Stimulated activated CD8-positive, alpha-beta memory T cell treated with anti-CD3 and anti-CD28 coated beads, Interleukin-2, amount 100 ng/mL, for 48 hours (primary cell): ENCODE measurements at places on chromosomes 11 and 22.

- DNase-seq = no peak
Observed at GRCh38 chr11:82523141-82523540, 210.5 kb downstream of the FAM181B start.

DNA sequence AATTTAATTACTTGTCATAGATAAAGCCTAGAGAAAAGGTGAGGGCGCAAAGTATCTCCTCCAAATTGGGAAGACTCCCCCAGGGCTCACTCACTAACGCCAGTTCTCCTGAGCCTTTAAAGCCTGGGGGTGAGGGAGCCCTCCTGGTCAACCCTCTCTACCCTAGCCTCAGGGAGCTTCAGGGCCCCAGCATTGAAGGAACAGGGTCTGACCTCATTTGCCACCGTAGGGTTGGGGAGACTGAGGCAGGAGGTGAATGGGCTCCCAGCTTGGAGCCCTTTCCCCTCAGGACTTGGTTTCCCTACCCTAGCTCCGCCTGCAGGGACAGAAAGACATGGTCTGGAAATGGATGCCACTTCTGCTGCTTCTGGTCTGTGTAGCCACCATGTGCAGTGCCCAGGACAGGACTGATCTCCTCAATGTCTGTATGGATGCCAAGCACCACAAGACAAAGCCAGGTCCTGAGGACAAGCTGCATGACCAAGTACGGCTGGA lies 1.7 kb downstream of the FOLR2 start:
- DNase-seq = no peak

DNA sequence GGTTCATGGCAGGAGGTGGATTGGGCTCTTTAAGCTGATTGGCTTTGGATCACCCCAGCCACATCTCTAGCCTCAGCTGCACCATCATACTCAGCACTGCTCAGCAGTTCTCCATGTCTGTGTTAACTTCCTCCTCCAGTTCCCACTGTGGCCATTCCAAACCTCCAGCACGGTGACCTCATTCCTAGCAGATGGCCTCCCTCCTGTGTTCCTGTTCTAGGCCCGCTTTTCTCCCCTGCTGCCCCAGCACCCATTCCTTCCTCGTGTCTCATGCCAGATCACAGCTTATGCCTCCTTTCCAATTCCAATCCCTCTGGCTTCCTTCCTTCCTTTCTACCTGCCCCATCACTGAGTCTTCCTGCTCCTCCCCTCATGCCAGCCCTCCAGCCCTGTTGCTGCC lies 96.1 kb downstream of the MICAL2 start:
- DNase-seq = no peak

- no peak for DNase-seq
Observed at GRCh38 chr11:97938789-97939188, 1082.0 kb upstream of the CNTN5 start.

DNA sequence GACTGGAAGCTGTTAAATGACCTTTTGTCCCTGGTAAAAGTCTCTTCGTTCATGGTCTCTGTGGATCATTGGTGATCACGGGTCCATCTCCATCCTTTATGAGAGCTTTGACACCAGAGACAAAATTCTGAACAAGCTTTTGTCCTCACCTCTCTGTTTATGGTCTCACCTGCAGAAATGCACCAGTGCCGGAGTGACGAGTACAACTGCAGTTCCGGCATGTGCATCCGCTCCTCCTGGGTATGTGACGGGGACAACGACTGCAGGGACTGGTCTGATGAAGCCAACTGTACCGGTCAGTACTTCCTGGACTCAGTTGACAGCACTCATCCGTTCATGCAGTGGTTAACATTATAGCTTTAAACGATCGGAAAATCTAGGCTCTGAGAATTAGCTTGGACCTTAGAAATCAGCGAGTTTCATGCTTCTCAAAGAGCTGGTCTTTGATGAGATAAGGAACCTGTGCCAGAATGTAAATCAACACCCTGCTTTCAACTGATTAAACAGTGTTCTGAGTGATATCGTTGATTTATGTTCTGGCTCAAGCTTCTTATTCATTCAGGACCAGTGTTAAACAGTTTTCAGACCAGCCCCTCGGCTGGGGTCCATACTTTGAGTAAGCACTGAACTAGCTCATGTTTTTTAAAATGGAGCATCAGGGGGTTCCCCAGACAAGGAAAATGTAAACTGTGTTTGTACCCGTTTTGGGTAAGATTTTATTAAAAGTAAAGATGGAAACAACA lies 124.5 kb upstream of the SORL1-AS1 start:
- DNase-seq = no peak

DNA sequence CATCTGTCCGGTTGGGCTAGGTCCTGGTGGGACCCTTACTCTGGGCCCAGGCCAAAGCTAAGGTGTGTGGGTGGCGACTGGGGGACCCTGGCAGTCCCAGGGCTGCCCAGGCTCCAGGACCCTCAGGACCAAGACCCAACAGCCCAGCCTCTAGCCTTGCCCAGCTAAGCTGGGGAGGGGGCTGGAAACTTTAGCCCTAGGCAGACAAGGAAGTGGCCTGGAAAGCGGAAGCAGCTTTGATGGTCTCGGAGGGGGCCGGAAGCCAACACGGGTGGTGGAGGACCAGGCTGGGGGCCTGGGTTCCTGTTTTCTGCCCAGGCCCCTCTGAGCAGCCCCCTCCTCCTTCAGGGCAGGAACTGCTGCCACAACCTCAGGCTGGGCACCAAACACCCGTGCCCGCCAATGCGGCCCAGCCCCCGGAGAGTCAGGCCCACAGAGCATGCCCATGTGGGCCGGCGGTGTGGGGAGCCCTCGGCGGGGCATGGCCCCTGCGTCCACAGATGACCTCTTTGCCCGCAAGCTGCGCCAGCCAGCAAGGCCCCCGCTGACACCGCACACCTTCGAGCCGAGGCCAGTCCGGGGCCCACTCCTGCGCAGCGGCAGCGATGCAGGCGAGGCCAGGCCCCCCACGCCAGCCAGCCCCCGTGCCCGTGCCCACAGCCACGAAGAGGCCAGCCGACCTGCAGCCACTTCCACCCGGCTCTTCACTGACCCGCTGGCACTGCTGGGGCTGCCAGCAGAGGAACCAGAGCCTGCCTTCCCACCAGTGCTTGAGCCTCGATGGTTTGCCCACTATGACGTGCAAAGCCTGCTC lies 2.8 kb downstream of the SIPA1 start:
- no peak for DNase-seq

DNA sequence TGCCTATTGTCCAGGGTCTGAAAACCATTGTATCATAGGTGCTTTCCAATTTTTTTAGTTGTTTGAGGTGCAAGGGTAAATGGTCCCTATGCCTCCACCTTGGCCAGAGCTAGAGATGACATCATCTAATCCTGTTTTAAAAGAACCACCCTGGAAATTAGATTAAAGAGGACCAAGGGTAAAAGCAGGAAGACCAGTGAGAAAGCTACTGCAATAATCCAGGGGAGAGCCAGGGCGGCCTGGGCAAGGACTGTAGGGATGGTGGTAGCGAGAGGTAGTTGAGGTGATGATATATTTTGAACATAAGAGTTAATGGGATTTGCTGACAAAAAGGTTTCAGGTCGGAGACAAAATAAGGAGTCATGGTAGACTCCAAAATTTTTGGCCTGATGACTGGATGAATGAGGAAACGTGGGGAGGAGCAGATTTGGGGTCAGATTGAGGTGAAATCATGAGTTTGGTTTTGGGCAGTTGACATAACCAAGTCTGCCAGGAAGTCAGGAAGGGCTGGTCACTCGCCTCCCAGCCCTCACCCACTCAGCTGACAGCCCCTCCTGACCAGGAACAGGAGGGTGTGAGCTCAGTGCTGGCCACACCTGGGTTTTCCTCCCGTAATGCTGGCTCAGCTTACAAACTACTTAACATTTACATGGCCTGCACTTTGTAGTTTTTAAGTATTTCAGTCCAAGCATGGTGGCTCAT lies 23.0 kb downstream of the SCN4B start:
- DNase-seq = no peak

DNA sequence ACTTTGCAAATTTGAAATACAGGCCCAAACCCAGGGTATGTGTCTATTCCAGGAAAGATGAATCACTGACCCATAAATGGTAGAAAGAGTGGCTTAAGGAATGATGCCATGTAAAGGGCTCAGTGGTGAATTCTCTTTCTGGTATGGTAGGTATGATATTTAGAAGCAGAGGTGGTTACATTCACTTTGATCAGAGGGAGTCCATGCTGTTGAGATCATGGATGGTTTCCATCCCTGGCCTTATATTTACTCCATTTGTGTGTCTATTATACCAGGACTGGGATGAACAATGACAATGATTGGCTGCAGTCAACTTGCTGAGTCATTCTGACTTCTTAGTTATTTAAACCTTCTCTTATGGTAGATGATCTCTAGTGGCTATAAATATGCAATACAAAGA lies 419.8 kb upstream of the LRRC4C start:
- DNase-seq = no peak

DNA sequence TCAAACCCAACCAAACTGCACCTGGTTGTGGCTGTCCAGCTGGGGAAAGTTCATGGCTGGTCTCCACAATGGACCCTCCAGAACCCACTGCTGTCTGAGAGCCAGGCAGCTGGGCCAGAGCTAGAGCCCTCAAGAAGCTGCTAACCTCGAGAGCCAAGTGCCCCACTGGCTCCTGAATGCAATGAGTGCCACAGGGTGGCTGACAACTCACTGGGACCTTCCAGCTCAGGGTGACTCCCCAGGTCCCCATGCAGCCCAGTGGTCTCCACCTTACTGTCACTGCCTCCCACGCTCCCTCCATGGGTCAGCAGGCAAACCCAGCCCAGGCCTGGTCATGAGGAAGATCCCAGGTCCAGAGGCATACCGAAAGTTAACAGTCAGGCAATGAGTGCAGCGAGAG lies 8.0 kb upstream of the CHST1 start:
- DNase-seq = no peak

- no peak for DNase-seq
Observed at GRCh38 chr22:30402028-30402765, 5.4 kb downstream of the SEC14L2 start.

DNA sequence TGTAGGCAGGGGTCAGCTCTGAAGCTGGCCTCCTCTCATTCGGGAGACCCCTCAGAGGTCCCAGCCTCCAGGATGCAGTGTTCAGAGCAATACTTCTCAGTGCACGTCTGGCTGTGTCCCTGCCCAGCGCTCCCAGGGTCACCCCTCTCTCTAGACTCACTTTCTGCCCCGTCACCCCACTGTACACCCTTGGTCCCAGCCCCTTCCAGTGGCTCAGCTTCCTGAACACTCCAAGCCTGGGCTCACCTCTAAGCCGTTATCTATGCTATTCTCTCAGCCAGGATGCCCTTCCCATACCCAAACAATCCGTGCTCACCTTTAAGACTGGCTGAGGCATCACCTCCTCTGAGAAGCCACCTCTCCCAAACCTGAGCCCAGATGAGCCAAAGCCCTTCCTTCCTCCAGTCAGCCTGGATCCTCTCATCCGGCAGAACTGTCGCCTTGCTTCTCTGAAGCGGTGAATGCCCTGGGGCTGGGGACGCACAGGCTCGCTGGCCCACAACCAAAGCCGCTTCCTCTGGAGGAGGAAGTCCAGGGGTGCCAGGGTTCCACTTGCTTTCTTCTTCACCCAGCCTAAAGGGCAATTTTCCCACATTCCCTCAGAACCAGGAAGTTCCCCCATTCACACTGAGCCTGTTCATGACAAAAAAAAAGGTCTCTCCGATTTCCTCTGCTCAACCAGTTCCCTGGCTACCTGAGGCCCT lies 13.7 kb upstream of the CDKN1C start:
- DNase-seq = no peak

- no peak for DNase-seq
Observed at GRCh38 chr11:119932828-119933562, 204.0 kb upstream of the NECTIN1 start.

GRCh38 chr11:113474362-113475159 lies 637 bp downstream of the DRD2 start:
- peak; percentile 37 for DNase-seq

DNA sequence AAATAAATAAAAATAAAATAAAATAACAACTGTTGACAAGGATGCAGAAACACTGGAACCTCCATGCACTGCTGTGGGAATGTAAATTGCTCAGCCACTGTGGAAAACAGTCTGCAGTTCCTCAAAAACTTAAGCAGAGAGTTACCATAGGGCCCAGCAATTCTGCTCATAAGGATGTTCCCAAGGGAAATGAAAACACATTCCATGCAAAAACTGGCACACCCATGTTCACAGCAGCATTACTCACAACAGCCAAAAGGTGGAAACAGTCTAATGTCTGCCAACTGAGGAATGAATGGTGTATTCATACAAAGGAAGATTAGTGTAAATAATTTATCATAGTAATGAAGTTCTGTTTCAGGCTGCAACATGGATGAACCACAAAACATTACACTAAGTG lies 3.2 kb upstream of the KRTAP5-10 start:
- DNase-seq = no peak

- no peak for DNase-seq
Observed at GRCh38 chr11:68454767-68455166, 5.8 kb upstream of the PPP6R3 start.

GRCh38 chr22:19896665-19897355 lies 42.1 kb upstream of the GNB1L start:
- no peak for DNase-seq

GRCh38 chr11:131609337-131609736 lies 238.9 kb downstream of the NTM start:
- no peak for DNase-seq

- no peak for DNase-seq
Observed at GRCh38 chr11:78958444-78958843, 383.8 kb upstream of the NARS2 start.

GRCh38 chr11:59818572-59818971 lies 8.0 kb upstream of the MRPL16 start:
- DNase-seq = no peak

- DNase-seq = no peak
Observed at GRCh38 chr11:85709941-85710702, 24.1 kb upstream of the CCDC89 start.

- no peak for DNase-seq
Observed at GRCh38 chr11:108926171-108926840, 261.4 kb downstream of the DDX10 start.

- no peak for DNase-seq
Observed at GRCh38 chr11:116782728-116783127, 5.1 kb downstream of the ZPR1 start.

DNA sequence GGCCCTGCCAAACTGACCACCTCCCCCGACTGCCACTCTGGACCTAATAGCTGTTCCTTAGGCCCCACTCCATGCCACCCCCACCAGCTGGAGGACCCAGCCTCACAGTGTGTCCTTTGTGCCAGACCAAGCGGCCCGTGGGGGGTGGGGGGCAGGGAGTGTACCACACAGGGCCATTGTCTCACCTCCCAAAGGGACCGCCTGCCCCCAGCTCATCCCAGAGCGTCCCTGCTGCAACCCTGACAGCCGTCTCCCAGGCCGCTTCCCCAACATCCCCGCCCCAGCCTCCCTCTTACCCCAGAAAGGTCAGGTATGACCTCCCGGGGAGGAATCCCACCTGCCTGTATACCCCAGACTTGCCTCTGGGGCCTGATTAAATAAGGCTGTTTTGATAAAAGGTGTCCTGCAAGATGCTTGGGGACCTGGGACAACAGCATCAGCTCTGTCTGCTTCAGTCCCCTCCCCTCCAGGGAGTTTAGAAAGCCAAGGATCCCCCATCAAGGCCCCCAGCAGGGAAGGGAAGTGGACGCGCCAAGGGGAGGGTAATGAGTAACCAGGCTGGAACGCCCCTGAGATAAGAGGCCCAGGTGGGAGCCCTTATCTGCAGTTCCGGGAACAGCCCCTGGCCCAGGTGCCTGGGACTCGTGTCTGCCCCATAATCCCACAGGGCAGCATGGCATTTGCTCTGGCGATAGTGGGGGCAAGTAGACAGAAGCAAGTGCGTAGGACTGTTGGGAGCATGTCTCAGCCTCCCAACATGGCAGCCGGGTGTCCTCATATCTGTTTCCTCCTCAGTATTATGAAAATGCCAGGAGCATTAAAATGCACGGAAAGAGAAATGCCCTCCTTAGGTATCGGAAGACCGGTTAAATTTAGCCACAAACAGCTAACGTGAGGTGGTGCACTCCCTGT lies 9.0 kb downstream of the CDC42EP1 start:
- no peak for DNase-seq

GRCh38 chr22:20573833-20574615 lies 66.6 kb downstream of the MED15 start:
- DNase-seq = no peak
